ENCODE measurements at places on chromosomes 4 and X. TPM values are rescaled to one million over a fixed set of nuclear protein-coding genes. Genes with fewer than 3 reads are reported as not detected.

The FDCSP gene
- total RNA-seq = not detected

The AKAP4 gene
- total RNA-seq = not detected

DNA sequence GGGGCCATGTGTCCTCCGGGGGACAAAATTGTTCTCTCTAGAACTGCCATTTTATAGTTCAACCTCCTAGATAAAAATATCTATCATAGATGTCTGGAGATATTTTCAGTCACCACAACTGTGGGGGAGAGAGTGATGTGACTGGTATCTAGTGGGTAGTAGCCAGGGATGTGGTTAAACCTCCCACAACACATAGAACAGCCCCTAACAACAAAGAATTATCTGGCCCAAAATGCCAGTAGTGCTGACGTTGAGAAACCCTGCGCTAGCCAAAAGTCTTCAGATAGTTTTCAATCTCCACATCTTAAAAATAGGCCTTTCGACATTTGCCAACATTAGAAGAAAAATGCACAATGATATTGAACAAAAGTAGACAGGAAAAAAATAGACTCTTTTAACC lies 19.0 kb upstream of the SUPT20HL2 start:
- DNase-seq = no peak

DNA sequence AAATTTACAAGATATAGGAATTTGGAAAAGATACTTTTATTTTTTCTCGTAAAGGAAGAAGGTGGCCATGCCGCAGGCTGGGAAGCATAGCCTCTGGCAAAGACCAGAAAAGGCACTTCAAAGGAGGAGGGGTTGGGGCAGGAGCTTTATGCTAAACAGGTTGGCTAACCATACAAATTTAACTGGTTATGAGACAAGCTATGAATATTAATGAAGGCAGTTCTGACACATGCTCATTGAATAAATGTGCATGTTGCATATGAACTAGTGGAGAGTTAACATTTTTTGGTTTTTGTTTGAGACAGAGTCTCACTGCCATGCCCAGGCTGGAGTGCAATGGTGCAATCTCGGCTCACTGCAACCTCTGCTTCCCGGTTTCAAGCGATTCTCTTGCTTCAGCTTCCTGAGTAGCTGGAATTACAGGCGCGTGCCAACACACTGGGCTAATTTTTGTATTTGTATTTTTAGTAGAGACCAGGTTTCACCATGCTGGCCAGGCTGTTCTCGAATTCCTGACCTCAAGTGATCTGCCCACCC lies 36.5 kb downstream of the GALNTL6 start:
- no peak for DNase-seq

DNA sequence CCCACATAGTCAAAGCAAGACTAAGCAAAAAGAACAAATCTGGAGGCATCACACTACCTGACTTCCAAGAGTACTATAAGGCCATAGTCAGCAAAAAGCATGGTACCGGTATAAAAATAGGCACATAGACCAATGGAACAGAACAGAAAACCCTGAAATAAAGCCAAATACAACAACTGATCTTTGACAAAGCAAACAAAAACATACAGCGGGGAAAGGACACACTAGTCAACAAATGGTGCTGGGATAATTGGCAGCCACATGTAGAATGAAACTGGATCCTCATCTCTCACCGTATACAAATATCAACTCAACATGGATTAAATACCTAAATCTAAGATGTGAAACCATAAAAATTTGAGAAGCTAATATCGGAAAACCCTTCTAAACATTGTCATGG lies 819.3 kb upstream of the FRG1 start:
- no peak for DNase-seq

The JAKMIP1 gene
- not detected for total RNA-seq

The NUDT11 gene
- 0.08 TPM for total RNA-seq

GRCh38 chr4:74284053-74284452 lies 24.2 kb upstream of the EPGN start:
- DNase-seq = no peak

- DNase-seq = no peak
Measured at GRCh38 chr4:4541040-4541631, 712 bp downstream of the STX18 start.

DNA sequence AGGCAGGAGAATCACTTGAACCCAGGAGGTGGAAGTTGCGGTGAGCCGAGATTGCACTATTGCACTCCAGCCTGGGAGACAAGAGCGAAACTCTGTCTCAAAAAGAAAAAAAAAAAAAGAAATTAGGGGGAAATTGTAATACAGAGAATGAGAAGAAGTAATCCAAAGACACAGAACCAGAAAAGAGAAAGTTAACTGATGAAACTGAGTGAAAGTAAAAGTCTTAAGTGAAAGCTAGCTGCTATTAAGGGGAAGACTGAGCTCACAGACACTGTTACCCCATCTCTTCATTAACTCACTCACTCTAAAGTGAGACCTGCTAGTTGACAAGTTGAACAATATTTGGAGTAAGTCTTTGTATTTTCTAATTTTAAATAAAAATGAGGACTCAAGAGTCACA lies 763.0 kb upstream of the PCDH10 start:
- no peak for DNase-seq

DNA sequence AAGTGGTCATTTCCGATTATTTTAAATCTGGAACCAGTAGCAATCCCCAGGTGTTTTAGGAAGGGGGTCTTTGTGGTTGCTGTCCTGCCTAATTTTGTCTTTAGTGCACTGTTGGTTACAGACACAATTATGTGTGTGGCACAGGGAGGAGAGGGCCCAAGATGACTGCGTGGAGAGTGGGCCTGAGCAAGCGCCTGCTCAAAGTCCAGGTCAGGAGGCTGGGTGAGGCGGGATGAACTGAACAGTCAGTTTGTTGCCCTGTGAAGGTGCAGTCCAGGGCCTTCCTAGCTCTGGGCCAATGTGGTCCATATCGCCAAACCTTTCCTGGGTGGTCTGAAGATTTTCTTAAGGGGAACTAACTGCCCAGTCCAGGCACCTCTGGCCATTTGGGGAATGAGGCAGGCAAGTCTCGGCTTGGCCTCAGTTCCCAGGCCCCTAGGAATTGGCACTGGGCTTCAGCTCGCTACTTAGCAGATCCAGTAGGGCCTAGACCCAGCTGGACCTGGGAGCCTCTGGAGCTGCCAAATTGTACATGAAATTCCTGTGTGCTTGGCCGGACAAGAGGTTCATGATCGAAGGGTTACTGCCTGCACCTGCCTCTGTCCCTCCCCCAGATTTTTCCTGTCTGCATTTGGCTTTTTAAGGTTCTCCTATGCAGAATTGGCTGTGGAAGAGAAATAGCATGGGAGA lies 47.6 kb downstream of the ANAPC4 start:
- peak; percentile 86 for DNase-seq

DNA sequence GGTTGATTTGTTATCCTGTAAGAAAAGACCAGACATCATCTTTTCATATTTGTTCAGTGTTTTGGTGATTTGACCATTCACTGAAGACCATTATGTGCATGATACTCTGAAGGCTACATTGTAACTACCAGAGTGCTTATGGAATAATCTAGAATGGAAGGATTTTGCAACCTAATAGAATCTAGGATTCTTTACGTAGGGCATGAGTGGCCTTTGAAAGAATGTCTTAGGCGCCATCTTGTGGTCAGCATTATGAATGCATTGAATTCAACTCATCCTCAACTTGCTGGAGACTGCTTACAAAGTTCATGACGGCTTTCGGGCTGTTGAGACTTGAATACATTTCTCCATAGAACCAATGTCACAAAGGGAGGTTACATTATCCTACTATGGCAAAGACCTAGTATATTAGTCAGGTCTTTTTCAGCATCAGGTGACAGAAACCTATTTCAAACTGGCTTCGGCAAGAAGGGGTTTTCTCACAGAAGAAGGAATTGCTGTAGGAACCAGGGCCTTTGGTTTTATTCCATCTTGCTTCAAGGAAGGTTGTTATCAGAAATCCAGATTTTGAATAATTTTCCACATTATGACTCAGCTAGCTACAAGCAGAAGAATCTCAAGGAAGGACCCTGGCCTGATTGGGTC lies 104.1 kb downstream of the GPAT3 start:
- peak; percentile 54 for DNase-seq

The NSUN7 gene
- total RNA-seq = 0.40 TPM

The TMSB15A gene
- total RNA-seq = not detected

- DNase-seq = no peak
Measured at GRCh38 chr4:130722361-130722760, 1626.4 kb downstream of the C4orf33 start.

GRCh38 chr4:158810487-158811215 lies 41.8 kb downstream of the FNIP2 start:
- DNase-seq = no peak

DNA sequence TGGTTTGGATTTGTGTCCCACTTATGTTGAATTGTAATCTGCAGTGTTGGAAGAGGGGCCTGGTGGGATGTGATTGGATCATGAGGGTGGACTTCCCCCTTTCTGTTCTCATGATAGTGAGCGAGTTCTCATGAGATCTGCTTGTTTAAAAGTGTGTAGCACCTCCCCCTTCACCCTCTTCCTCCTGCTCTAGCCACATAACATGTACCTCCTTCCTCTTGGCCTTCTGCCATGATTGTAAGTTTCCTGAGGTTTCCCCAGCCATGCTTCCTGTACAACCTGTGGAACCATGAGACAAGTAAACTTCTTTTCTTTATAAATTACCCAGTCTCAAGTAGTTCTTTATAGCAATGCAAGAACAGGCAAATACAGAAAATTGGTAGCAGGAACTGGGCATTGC lies 138.7 kb downstream of the INPP4B start:
- no peak for DNase-seq

- no peak for DNase-seq
Measured at GRCh38 chrX:29487714-29488113, 727.6 kb upstream of the MAGEB2 start.

- DNase-seq = no peak
Measured at GRCh38 chrX:8025705-8026104, 98.5 kb upstream of the PNPLA4 start.

DNA sequence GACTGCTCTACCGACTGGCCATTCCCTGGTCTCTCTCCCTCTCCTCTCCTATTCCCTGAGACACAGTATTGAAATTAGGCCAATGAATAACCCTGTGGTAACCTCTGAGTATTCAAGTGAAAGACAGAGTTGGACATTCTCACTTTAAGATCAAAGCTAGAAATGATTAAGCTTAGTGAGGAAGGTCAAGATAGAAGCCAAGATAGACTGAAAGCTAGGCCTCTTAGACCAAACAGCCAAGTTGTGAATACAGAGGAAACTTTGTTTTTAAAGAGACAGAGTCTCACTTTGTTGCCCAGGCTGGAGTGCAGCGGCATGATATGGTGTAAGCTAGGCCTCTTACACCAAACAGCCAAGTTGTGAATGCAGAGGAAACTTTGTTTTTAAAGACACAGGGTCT lies 64.6 kb downstream of the KDM6A start:
- DNase-seq = no peak

The ADGRL3 gene
- 0.33 TPM for total RNA-seq

The KCNIP4 gene
- not detected for total RNA-seq

The NEXMIF gene
- total RNA-seq = 0.03 TPM

DNA sequence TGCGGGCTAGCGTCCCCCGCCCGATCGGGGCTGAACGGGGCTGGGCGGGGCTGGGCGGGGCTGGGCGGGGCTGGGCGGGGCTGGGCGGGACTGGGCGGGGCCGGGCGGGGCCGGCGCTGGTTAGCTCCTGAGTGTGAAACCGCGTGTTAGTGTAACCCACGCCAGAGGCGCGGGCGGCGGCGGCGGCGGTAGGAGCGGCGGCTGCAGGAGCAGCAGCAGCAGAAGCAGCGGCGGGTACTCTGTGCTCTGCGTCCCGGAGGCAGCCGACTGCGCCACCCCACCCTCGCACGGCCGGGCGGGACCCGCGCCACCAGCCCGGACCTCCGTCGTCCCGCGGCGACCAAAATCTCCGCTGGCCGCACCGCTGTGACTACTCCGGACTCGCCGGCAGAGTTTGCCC lies 128.1 kb downstream of the LAS1L start:
- no peak for DNase-seq

GRCh38 chr4:86035688-86036087 lies 324.2 kb downstream of the MAPK10 start:
- no peak for DNase-seq

DNA sequence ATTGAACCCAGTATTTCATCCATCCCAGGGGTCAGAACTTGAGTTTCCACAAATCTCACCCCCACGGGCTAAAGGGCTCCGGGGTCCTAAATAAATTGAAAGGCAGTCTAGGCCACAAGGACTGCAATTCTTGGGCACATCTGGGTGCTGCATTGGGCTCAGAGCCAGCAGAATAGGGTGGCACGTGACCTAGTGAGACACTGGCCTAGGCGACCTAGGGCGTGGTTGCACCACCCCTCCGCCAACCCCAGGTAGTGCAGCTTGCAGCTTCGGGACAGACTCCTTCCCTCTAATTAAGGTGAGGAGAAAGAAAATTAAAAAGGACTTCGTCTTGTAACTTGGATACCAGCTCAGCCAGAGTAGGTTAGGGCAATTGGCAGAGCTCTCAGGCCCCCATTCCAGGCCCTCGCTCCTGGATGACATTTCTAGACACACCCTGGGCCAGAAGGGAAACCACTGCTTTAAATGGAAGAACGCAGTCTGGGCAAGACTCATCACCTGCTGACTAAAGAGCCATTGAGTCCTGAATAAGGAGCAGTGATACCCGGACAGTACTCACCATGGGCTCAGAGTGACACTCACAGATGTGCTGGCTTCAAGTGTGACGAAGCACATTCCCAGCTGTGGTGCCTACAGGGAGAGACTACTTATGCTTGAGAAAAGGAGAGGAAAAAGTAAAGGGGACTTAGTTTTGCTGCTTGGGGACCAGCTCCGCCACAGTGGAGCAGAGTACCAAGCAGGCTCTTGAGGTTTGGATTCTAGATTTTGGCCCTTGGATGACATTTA lies 735.4 kb downstream of the FSTL5 start:
- DNase-seq = no peak

- no peak for DNase-seq
Measured at GRCh38 chr4:5889002-5889696, 3.7 kb downstream of the CRMP1 start.

DNA sequence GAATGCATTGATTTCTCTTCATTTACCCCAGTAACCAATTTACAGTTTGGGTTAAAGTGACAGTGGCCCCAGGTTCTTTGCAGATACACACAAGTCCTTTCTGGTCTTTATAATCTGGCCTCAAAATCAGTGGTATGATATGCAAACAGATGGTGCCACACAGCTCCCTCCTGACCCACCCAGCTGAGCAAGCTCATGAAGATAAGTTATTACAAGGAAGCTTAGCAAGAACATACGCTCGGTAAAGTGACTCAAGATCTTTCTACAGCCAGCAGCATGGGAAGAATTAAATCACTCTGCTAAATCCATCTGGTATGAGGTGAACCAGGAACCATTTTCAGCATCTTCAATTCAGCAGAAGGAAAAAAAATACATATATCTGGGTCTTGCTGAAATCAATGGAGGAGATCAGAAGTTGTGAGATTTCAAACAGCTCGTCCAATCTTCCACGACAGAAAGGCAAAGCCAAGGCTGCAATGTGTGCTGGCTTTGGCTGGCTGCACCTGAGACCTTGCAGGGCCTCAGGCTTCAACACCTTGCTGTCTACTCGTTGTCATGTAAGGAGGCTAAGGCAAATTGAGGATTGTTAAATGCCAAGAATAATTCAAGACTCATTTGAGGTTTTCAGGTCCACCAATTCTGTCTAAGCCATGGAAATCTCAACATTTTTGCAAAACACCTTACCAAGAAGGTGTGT lies 28.2 kb downstream of the SEL1L3 start:
- no peak for DNase-seq

All from left lobe of liver (tissue), 2 donors.